ENCODE measurements at places on chromosomes 2 and 18.

- DNase-seq, result no peak
Observed at GRCh38 chr18:54215069-54215468, 9.4 kb downstream of the MBD2 start.

- no peak for DNase-seq
Observed at GRCh38 chr2:102983786-102984185, 222.0 kb downstream of the TMEM182 start.

GRCh38 chr2:152560166-152560565 lies 157.1 kb downstream of the PRPF40A start:
- DNase-seq, result no peak

GRCh38 chr18:74389171-74389927 lies 67.8 kb downstream of the DIPK1C start:
- DNase-seq, result no peak

DNA sequence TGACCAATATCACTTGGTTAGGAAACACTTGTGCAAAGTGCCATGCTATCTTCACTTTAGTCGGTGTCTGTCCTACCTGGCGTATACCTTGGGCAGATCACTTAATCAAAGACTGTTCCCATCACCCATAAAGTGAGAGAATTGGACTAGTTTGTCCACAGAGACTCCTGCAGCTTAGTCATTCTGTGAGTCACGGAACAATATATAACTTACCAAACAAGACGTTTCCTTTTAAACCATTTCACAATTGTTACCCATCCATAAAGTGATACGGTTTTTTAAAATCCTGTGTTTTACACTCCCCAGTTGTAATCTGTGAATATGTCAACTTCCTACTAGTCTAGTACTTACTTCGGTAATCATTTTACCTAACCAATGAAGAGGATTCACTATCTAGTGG lies 499.3 kb upstream of the SMIM21 start:
- DNase-seq, result no peak

GRCh38 chr2:25586726-25587144 lies 86.6 kb downstream of the DTNB start:
- DNase-seq, result no peak

DNA sequence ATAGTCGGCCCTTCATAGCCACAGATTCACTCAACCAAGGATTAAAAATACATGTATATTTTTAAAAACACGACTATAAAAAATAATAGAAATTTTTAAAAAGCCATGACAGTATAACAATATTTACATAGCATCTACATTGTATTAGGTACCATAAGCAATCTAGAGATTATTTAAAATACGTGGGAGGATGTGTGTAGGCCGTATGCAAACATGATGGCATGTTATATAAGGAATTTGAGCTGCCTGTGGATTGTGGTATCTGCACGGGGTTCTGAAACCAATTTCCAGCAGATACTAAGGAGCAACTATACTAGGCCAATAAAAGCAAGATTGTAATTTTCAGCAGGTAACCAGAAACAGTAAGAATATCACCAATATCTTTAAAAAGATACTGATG lies 5.9 kb downstream of the ORC4 start:
- no peak for DNase-seq
